ENCODE measurements at places on chromosomes 2 and 18.

DNA sequence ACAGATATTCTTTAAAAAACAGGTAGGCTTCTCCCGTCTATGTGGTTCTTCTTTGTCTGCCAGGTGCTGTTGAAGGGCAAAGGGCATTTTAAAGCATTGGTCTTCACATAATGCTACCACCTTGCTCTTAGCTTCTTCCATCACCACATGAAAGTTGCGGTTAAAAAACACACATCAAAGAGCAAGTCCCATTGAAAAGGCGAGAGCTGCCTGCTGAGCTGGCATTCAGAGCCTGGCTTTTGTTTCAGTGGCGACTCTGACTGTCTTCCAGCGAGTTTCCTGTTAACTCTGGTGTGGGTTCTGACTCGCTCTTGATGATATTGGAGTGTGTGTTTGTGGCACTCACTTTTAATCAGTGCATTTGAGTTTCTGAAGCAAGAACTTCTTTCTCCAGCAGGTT lies 624.9 kb upstream of the FANCL start:
- no peak for DNase-seq

- peak; percentile 91 for DNase-seq
Measured at GRCh38 chr2:233209533-233210171, 41.8 kb upstream of the ATG16L1 start.

GRCh38 chr2:177784745-177785067 lies 287.9 kb downstream of the PDE11A start:
- DNase-seq = no peak

- DNase-seq = no peak
Measured at GRCh38 chr2:151853070-151853758, 25.0 kb upstream of the ARL5A start.

DNA sequence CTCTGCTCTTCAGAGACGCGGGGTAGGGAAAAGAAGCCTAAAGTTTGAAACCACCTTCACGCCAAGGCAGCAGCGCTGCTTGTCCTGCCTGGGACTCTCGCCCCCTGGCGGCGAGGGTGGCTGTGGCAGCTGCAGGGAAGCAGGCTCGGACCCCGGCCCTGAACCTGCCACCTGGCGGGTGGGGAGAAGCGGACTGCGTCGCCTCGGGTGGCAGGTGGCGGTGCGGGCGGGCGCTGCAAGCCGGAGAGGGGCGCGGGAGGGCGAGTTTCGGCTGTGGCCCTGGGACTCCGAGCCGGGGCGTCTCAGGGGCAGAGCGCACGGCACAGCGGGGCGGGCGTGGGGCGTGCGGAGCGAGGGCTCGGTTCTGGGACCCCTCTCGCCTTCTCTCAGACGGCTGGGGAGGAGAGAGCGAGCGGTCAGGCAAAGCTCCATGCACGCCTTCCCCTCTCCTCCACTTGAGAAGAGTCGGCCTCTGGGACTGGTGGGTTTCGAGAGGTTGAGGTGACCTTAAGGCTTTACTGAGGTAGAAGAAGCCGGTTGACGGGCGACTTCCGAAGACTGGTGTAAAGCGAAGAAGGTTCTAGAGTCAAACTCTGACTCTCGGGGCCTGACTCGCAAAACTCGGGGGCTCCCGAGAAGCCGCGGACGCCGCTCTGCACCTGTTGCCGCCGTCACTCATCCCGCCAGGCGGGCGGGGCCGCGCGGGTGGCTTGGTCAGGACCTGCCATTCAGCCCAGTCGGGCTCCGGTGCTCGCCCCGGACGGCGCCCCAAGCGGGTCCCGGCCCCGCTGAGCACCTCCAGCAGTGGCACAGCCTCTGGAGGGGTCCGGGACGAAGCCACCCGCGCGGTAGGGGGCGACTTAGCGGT lies 1.1 kb upstream of the BOLL start:
- peak; percentile 46 for DNase-seq

DNA sequence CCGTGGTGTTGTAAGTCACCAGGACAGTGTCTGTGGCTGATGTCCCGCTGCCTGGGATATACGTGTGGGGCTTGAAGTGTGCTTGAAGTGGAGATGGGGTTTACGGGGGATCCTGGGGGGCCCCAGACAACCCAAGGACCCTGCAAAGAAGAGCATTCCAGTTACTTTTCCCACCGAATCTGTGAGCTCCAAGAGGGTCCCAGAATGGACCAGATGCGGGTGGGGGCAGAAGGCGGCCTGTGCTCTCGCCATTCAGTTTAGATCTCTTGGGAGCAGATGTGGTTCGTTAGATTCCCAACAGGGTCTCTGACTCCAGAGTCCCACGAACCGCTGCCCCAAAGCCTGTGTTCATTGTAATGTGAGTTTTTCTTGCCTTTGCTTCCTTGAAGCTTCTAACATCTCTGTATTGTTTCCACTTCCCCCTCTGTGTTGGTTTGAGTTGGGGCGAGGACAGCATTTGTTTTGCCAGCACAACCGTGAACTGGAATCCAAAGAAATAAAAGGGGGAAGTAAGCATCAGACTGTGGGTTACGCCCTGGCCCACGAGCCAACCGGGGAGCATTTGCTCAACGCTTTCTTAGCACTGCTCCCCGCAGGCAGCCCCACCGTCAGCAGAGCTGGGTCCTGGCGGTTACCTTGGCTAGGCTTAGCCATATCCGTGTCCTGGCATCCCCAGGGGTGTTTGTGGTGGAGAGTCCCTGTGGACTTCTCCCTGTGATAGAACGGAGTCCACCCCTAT lies 92.1 kb downstream of the SH3BP4 start:
- no peak for DNase-seq

DNA sequence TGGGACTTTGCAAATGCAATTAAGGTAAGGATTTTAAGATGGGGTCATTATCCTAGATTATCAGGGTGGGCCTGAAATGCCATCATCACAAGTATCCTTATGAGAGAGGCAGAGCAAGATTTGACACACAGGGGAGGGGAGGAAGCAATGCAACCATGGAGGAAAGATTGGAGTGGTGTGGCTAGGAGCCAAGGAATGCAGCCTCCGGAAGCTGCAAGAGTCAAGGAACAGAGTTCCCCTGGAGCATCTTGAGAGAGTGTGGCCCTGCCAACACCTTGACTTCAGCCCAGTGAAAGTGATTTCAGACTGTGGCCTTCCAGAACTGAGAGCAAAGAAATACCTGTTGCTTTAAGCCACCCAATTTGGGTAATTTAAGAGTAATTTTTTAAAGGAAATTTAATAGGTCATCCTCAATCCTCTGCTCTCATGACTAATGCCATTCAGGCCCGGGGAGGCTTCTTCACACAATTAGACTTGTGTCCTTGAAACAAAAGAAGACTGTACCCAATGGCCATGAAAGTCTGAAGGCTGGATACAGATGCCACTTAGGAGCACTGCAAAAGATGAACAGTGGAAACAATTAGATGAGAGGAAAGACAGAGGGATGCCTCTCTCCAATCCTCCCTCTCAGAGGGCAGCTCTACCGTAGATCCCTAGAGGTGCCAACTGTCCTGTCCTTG lies 250.3 kb upstream of the ID2 start:
- no peak for DNase-seq

DNA sequence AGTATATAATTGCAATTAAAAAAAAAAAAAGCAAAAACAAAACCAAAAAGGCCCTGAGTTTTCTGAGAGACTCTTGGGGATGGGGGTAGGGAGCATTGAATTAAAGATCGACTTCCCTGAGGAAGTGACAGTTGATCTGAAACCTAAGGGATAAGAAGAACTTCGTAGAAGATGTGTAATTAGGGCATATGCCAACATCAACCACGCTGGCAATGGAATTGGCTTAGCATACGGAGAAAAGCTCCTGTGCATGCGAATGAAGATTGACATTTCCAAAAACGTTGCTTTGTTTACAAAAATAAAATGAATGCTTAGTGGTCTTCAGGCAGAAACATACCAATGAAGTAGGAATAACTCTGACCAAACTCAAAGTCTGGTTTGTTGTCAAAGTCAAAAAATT lies 307.6 kb upstream of the ZNF521 start:
- no peak for DNase-seq

GRCh38 chr2:1644427-1644826 lies 99.9 kb downstream of the PXDN start:
- no peak for DNase-seq

DNA sequence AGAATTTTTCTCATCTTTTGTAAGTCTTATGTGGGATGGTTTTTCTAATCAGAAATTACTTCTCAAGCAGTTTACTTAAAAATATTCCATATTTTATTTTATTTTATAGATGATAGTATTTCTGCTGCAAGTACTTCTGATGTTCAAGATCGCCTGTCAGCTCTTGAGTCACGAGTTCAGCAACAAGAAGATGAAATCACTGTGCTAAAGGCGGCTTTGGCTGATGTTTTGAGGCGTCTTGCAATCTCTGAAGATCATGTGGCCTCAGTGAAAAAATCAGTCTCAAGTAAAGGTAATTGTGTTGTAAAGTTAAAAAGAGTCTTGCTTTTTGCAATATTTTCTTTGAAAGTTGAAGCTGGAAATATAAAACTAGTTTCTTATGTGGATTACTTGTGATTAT lies 76.2 kb downstream of the EML4 start:
- no peak for DNase-seq

- DNase-seq = no peak
Measured at GRCh38 chr2:237682856-237683670, 55.7 kb downstream of the LRRFIP1 start.

DNA sequence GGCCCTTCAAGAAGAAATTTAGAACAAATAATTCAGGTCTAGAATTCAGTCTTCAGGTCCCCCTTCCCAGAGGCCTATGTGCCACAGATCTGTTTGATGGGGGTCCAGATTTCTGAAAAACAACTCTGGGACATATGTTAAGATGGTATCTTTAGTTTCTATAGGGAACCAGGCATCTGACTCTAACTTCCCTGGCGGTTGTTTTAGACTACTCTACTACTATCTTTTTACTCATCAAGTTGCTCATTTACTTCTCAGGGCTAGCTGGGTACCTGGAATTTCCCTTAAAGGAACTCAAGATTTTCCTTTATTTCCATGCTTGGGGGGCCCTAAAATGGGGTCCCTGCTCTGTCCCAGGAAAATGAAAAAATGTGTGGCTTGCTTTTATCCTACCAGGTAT lies 114.7 kb upstream of the RAB6C start:
- DNase-seq = no peak

Data from ACHN (cell line).